NCI-H2081 (cell line): ENCODE measurements at places on chromosomes 2 and 18.

DNA sequence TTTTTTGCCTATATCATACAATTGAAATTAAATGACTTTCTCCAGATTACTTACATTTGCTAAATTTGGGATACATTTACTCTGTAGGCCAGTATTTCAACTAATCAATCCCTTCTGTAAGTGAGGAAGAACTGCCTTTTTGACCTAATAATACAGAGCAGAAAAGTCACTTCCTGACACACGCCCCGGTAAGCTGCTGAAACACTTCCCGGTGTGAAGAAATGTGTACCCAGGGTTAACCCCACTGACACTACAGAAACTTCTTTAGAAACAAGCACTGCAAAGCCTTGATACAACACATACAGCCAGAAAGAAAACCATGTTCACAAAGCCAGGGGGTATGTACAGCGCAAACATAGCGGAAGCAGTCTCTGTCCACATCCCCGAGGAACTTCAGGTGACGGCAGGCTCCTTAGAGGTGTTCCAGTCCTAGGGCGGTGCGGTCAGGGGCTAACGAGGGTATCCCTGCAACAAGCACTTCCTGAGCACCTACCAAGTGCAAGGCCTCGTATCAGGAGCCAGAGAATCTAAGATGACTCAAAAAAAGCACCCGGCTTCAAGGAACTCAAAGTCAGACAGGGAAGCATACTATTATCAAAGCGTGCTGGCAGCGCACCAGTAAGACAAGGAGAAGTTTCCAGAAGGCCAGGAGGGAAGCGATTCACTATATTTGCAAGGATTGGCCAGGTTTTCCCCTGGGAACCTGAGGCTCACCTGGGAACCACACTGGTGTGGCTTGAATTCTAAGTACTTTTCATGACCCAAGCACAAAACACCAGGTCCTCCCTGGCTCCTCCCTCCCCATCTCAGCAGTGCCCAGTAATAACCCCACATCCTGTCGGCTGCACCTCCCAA lies 46.6 kb downstream of the ZNF516 start:
- DNase-seq = no peak

- DNase-seq = no peak
These were observed 224.9 kb downstream of the VAPA start for GRCh38 chr18:10138719-10139118.

- DNase-seq = no peak
These were observed 11.9 kb upstream of the BCL2L11 start for GRCh38 chr2:111108745-111109271.

GRCh38 chr2:203427061-203427460 lies 98.9 kb downstream of the ABI2 start:
- DNase-seq = no peak

- DNase-seq = peak; percentile 51
These were observed 487 bp downstream of the STARD6 start for GRCh38 chr18:54357082-54357659.

DNA sequence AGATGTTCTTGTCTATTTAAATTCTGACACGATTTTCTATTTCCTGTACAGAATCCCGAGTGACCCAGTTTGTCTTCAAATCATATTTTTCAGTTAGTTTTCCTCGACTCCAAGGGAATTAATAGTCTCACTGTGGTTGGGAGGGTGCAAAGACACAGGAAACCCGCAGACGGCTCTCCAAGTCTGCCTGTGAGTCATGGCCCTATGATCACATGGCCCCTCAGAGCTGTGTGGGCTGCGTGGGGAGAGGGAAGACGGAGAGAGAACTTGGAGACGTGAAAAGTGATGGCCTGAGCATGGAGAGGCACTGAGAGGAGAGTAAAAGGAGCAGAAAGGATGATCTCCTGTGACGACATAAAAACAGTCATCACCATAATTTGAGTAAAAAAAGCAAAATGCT lies 989.9 kb downstream of the DCDC2C start:
- no peak for DNase-seq

DNA sequence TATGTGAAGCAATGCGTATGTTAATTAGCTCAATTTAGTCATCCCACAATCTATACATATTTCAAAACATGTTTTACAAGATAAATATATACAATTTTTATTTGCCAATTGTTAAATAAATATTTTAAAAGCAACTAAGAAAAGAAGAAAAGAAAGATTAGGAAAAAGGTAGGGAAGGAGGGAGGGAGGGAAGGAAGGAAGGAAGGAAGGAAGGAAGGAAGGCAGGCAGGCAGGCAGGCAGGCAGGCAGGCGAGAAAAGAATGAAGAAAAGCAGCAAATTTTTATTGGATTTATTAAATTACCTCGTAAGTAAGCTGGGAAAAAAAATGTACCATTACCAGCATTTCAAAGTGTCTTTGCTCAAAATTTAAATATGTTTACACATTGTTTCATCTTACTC lies 30.5 kb downstream of the NOL4 start:
- DNase-seq = no peak

GRCh38 chr2:171410101-171410500 lies 23.7 kb downstream of the METTL8 start:
- no peak for DNase-seq

GRCh38 chr2:236970656-236971010 lies 115.1 kb upstream of the COPS8 start:
- no peak for DNase-seq

DNA sequence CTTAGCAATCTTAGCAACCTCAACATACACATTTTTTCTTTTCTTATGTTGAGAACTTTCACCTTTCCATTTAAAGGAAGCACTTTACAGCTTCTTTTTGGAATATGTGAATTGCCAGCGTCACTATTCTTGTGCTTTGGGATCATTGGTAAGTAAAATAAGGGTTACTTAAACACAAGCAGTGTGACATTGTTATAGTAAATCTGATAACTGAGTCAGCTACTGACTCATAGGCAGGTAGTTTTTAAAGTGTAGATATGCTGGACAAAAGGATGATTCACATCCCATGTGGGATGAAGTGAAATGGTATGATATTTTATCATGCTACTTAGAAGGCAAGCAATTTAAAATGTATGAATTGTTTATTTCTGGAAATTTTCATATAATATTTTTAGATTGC lies 637.2 kb downstream of the DCDC2C start:
- no peak for DNase-seq

GRCh38 chr2:105961599-105962146 lies 217.0 kb downstream of the NCK2 start:
- DNase-seq = no peak

DNA sequence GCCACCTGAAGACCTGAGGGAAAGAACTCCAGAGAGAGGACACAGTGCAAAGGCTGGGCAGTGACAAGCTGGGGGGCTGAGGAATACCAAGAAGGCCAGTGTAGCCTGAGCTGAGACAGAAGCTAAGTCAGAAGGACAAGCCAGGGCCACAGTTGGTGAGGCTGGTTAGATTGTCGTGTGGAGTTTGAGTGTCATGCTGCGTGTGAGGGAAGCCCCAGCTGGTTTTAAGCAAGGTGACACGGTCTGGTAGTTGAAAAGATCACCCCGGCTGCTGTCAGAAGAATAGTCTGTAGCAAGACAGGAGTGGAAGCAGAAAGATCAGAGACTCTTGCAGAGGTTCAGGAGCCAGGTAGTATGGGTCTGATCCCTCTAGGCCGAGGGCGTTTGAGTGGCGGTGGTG lies 50.6 kb upstream of the RMDN2 start:
- DNase-seq = no peak

- DNase-seq = no peak
These were observed 131.5 kb downstream of the ATP9B start for GRCh38 chr18:79200546-79201268.

DNA sequence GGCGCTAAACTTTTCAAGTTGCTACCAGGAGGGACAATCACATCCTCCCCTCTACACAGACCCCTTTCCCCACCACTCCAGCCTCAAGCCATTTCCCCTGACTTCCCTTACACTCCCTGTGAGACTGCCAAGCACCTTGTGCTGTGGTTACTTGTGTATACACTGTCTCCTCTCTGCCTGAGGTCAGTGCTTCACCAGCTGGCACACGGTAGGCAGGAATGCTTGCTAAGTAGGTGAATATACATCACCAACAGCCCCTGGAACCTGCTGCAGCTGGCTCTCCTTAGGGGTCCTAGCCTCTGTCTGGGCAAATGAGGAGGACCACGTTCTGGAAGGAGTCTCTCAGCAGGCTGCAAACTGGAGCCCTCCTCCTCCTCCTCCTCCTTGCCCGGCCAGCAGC lies 38.3 kb upstream of the ACAA2 start:
- DNase-seq = no peak

- DNase-seq = peak; percentile 31
These were observed 206.0 kb downstream of the AGPS start for GRCh38 chr2:177598326-177599138.

DNA sequence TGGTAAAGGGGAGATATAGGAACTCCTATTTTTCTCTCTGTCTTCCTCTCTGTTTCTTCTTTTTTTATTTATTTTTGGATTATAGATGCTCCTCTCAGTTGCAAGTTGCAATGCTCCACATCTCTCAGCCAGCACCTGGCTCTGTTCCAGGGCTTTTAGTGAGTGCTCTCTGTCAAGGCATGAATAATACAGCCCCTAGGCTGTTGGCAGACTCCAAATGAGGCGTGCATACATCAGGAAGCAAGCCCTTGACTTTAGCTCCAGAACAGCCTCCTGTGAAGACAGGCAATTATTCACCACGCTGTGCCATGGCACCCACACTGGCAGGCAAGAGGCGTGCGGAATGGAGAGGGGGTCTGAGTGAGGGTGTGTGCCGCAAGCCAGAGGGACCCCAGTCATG lies 228.1 kb upstream of the PXDN start:
- peak; percentile 97 for DNase-seq

- peak; percentile 28 for DNase-seq
These were observed 1.5 kb downstream of the INO80D start for GRCh38 chr2:206084439-206084869.

- no peak for DNase-seq
These were observed 45.6 kb upstream of the ZC3H15 start for GRCh38 chr2:186440506-186440905.

- DNase-seq = no peak
These were observed 37.2 kb upstream of the DNMT3A start for GRCh38 chr2:25378731-25379490.

- no peak for DNase-seq
These were observed 4.9 kb downstream of the KCNIP3 start for GRCh38 chr2:95301876-95302641.

DNA sequence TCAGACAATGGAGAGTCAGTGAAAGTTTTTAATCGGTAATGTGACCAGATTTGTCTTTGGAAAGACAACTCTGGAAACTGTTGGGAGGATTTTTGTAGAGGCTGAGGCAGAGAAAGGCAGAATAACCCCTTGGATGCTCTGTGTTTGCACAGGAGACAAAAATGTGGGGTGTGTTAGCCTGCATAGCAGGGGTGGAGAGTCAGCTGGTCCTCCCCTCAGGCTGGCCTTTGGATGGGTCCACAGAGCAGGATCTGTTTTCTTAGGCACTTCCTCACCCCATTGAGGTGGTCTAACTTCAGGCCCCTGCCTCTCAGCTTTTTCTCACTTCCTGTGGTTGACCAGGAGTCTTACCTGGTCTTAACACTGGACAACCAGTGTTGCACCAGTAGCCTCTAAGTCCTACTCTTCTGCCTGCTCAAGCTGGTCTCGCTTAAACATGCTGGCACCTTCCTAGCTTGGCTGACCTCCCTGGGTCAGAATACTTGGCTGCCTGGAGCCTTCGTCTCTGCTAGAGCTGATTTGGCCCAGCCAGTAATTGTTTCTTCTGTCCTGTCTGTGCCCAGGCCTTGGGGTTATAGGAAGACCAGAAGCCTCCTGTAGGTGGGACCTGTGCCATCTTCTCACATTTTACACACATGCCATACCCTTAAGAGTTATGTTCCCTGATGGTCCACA lies 259.8 kb upstream of the RASGRP3 start:
- no peak for DNase-seq

DNA sequence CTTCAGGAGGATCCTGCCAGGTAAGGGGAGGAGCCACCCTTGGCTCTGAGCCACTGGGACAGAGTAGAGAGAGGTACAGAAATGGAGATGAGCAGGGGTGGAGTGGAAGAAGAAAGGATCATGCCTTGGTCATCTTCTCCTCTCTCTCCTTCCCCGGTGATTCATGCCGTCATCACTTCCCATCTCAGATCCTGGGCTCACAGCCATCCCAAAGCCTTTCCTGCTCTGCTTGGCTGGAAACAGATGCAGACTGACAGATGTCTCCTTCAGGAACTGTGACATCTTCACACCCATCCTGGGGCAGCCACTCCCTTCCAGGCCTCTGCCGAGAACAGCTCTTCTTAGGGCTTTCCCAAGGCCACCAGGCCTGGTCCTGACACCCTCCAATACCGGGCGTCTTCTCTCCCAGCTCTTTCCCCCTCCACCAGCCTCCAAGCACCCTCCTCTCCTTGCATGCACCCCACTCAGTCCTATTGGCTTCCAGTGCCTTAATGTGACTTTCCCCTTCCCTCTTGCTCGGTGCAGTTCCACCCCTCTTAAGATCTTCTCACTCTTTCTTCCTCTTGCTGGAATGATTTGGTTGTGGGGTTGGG lies 58.3 kb upstream of the TNP1 start:
- no peak for DNase-seq

DNA sequence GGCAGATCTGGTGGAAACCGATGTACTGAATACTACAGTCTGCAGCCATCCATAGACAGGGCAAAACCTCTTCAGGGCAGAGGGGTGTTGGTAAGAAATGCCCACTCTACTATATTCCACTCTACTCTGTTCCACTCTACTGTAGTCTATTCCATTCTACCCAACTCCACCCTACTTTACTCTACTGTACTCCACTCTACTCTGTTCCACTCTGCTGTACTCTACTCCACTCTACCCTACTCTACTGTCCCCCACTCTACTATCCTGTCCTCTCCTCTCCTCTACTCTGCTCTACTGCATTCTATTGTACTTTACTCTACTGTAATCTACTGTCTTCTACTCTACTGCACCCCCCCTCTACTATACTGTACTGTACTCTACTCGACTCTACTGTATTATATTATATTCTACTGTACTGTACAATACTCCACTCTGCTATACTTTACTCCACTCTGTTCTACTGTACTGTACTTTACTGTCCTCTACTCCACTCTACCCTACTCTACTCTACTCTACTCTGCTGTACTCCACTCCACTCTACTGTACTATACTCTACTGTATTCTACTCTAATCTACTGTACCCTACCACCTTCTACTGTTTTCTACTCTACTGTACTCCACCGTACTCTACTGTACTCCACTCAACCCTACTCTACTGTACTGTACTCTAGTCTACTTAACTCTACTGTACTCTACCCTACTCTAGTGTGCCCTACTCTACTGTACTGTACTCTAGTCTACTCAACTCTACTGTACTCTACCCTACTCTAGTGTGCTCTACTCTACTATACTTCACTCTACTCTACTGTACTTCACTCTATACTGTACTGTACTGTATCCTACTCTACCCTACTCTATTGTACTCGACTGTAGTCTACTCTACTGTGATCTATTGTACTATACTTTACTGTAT lies 17.0 kb upstream of the FOXI3 start:
- DNase-seq = no peak

- DNase-seq = no peak
These were observed 164.1 kb downstream of the TMEM247 start for GRCh38 chr2:46643493-46643892.

DNA sequence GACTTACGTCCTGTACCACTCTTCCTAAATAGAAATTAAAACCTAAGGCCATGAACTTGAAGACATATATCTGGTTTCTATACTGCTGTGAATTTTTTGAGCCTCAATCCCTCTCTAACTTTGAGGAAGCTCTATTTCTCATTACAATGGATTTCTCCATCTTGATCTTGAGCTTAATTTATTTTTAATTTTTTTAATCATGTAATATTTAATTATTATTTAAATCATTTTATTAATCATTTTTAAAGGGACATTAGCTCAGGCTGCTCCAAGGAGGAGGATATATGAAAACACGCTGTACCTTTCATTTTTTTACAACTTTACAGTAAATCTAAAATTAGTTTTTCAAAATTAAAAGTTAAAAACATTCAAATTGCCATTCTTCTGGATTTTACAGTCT lies 540.5 kb downstream of the SATB2 start:
- DNase-seq = no peak
